ENCODE measurements at places on chromosomes 1 and 21. TPM values are rescaled to one million over a fixed set of nuclear protein-coding genes. Genes with fewer than 3 reads are reported as not detected.

The ALPL gene
- total RNA-seq, result 11.1 TPM

DNA sequence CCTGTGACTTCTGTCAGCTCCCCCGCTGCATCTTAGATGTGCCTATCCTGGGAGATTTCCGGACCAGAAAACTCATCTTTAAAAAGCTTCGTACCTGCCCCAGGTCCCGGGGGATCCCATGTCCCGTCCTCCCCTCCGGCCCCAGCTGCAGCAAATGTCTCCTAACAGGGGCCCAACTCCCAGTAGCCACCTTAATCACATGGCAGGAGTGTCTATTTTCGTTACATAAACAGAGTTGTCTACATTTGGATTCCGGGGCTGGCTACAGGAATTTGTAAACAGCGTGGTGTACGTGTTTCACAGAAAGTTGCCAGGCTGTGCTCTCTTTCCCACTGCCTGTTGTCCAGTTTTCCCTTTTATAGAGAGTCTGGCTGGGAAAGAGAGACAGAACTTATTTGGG, 17.9 kb upstream of the KCNE2 start:
- no peak for DNase-seq

DNA sequence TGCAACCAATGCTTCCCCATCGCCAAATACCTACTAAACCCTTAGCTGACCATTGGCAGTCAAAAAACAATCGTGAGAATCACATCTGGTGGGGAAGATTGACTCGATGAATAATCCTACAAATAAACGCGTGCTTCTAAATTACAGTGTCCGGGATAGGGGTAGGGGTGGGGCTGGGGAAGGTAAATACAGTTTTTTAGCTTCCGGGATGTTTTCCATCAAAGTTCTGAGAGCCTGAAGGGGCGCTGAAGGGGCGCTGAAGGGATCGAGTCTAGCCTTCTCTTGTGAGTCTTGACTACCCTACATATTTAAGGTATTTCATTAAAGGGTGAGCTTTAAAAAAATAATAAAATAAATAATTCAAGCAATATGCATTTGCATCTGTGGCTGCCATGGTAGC, 40.5 kb downstream of the RRAGC start:
- no peak for DNase-seq

GRCh38 chr1:241944300-241944699, 13.3 kb upstream of the BECN2 start:
- no peak for DNase-seq

DNA sequence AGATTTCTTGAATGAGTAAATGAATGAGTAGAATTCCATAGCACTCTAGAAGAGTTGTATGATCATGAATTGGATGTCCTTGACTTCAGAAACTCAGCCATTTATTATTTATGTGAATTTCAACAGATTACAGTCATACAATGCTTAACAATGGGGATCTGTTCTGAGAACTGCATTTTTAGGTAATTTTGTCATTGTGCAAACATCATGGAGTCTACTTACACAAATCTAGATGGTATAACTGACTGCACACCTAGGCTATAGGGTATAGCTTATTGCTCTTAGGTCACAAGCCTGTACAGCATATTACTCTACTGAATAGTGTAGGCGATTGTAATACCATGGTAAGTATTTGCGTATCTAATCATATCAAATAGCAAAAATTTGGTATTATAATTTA, 59.6 kb downstream of the PRRX1 start:
- DNase-seq, result no peak

DNA sequence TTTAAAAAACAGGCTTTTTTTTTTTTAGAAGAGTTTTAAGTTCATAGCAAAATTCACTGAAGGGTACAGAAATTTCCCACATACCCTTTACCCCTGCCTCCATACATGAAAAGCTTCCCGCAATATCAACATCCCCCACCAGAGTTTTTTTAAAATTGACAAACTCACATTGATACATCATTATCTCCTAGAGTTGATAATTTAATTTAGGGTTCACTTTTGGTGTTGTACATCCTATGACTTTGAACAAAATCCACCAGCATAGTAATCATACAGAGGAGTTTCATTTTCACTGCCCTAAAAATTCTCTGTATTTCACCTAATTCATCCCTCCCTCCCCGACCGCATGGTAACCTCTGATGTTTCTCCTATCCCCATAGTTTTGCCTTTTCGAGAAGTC, 53.6 kb upstream of the KCNK2 start:
- no peak for DNase-seq

DNA sequence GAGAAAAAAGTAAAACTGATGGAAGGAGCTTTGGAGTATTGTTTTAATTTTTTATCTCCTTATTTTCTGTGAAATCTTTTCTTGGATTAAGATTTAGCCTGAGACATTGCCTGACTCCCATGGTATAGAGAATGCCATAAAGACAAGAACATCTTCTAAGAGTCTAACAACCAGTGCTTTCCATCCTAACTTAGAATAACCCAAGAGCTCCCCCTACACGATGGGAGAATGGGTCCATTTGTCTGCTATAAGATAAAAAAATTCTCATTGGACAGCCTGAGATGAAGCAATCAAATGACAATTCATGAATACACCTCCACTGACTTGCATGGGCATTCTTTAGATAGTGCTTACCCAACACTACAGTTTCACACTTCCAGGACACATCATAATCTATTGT, 478.1 kb downstream of the TTLL7 start:
- no peak for DNase-seq
